ENCODE measurements at places on chromosomes 2 and 18. TPM values are rescaled to one million over a fixed set of nuclear protein-coding genes. Genes with fewer than 3 reads are reported as not detected.

Gene CPLX4
- not detected for polyA plus RNA-seq

Gene CCL20
- polyA plus RNA-seq, result not detected

GRCh38 chr2:9815844-9816279 lies 27.4 kb upstream of the TAF1B start:
- no peak overlapping the region for H3K4me3 ChIP-seq
- peaks cover 2% of the 10 kb centered on the region for H3K4me1 ChIP-seq
- H3K27me3 ChIP-seq, result peaks cover 6% of the 10 kb centered on the region
- H3K36me3 ChIP-seq, result no peaks in the 10 kb centered on the region
- peak overlapping the region; percentile 6 for H3K27ac ChIP-seq

DNA sequence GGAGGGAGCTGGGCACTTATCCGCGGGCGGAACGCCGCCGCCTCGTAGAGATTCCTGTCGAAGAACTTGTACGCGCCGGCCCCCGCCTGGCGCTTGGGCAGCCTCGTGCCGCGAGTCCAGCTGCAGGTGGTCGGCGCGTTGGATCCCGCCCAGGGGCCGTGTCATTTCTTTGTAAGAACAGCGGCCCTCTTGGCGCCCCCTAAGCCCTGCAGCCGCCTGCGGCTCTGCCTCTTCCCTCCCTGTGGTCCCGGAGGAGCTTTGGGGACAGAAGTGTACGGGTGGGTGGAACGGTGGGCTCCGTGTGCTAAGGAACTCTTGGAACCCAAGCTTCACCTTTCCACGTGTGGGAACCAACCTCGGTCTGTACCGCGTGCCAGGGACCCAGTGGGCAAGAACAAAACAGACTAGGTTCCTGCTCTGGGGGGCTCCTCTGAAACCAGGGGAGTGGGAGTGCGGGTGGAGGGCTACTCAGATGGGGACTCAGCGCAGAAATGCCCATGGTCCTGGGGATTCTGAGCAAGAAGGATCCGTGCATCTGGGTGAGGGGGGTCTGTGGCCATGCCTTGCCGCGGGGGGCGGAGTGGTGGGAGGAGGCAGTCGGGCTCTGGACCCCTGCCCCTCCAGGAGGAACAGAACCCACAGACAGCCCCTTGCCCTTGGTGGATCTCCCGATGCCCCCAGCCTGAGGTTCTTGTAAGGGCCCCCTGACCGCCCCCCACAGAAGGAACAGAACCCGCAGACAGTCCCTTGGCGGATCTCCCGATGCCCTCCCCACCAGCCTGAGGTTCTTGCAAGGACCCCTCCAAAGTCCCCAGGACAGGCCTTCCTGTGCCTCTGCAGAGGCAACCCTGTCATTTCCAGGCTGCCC lies 1.5 kb downstream of the GPC1 start:
- no peak overlapping the region for H3K27ac ChIP-seq
- no peaks in the 10 kb centered on the region for H3K36me3 ChIP-seq
- H3K4me1 ChIP-seq, result peaks cover 20% of the 10 kb centered on the region
- H3K4me3 ChIP-seq, result peak overlapping the region; percentile 66
- H3K27me3 ChIP-seq, result peaks cover 51% of the 10 kb centered on the region

DNA sequence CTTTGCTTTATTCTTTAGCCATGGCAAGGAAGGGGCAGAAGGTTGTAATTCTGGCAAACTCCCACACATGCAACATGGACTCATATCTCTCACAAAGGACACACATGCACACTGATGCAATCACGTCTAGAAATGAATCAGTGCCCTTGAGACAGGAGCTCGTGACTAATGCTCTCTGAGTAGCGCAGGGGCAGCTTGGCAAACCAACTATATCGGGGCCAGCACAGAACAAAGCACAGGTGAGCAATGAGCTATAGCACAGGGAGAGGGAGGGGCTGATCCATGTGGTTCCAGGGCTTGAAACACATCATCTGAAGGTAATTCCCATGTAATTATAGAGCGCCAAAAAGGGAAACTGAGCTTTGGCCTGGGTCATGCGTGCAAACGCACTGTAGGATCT lies 165.2 kb upstream of the KLF7 start:
- H3K36me3 ChIP-seq, result no peaks in the 10 kb centered on the region
- H3K27ac ChIP-seq, result no peak overlapping the region
- peaks cover 14% of the 10 kb centered on the region for H3K4me1 ChIP-seq
- no peak overlapping the region for H3K4me3 ChIP-seq
- no peak for DNase-seq

DNA sequence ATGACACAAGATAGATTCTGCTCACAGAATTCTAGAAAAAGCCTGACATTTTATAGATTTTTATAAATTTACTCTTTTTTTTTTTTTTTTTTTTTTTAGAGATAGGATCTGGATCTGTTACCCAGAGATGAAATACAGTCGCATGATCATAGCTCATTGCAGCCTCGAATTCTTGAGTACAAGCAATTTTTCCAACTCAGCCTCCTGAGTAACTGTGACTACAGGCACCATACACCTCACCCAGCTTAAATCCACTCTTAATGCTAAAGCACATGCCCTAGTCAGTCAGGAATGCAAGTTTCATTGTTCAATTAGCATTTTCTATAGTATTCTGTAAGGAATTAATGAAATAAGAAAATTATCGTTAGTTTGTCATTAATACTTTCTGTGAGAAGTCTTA lies 32.1 kb upstream of the WDR75 start:
- no peak for DNase-seq
- no peaks in the 10 kb centered on the region for H3K27me3 ChIP-seq
- H3K4me3 ChIP-seq, result no peak overlapping the region
- H3K36me3 ChIP-seq, result no peaks in the 10 kb centered on the region

- no peak for DNase-seq
- no peak overlapping the region for H3K4me3 ChIP-seq
- H3K27ac ChIP-seq, result no peak overlapping the region
- peaks cover 8% of the 10 kb centered on the region for H3K4me1 ChIP-seq
- no peaks in the 10 kb centered on the region for H3K36me3 ChIP-seq
Measured at GRCh38 chr2:148586522-148587128, 57.9 kb upstream of the EPC2 start.

All from naive B cell (primary cell).